Activated T-helper 2 cell treated with anti-CD3 and anti-CD28 coated beads, Interferon-gamma antibody, Interleukin-2, Interleukin-4, amounts not matched to agents 10 μg/mL and 5 μg/mL and 100 μg/mL, durations not matched to agents 14 hours and 24 hours and 36 hours (primary cell): ENCODE measurements at places on chromosomes 11 and 22. TPM values are rescaled to one million over a fixed set of nuclear protein-coding genes. Genes with fewer than 3 reads are reported as not detected.
A peak's percentile ranks its signal among the peaks of the same experiment; 100 is the strongest.

DNA sequence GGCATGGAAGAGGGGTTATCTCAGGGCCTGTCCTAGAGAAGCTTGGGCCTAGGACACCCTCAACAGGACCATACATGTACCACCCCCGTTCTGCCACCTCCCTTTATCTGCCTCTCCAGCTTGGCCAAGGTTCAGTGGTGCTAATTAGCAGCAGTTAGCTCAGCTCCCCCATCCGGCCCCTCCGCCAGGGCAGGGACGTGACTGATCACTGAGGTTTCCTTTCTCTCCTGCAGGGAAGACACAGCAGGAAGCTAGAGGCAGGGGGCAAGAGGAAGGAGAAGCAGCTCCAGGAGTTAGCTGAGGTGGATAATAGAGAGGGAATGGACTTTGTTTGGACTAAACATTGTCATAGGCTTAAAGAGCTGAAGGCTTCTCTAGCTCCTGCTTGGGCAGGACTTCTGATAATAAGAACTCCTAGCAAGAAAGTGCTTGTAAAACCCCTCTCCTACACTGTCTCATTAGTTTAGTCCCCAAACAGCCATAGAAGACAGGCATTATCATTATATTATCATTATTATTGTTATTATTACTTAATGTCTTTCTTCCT, 53.8 kb downstream of the BUD13 start:
- no peak overlapping the region for H3K4me3 ChIP-seq
- H3K4me1 ChIP-seq, result no peaks in the 10 kb centered on the region
- H3K36me3 ChIP-seq, result no peaks in the 10 kb centered on the region
- no peak overlapping the region for H3K27ac ChIP-seq
- no peak for DNase-seq
- H3K27me3 ChIP-seq, result no peaks in the 10 kb centered on the region

DNA sequence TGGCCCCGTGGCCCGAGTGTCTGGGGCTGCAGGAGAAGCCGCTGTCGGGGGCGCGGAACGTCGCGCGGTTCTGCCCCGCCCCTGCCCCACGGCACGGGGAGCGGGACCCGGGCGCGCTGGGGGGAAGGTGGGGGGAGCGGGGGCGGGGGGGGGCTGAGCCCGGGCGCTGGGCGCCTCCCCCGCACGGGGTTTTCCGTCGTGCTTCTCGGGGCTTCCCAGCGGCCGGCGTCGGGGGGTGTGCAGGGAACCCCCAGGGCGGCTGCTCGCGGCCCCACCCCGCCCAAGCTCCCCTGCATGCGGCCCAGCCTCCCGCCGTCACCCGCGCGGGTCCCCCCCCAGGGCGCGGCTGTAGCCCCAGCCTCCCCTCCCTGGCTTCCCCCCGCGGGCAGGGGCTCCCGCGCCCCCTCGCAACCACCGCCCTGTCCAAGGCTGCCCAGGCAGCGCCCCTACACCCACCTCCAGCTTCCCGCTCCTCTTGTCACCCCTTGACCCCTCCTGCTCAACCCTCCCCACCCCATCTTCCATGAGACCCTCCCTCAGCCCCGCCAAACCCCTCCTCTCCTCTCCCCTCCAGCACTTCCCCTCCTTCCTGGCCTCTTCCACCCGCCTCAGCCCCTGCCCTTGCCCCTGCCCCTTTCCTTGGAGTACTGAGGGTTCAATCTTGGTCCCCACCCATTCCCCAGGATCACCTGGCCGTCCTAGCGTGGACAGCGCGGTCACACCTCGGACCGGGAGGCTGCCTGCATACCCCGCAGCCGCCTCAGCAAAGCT, 1.7 kb downstream of the IL17REL start:
- H3K27ac ChIP-seq, result no peak overlapping the region
- H3K4me3 ChIP-seq, result no peak overlapping the region
- no peaks in the 10 kb centered on the region for H3K36me3 ChIP-seq
- H3K4me1 ChIP-seq, result peaks cover 6% of the 10 kb centered on the region
- no peak for DNase-seq

The SCN3B gene
- not detected in 2 replicates for total RNA-seq

The OR10A2 gene
- 0.02 TPM in 1 of 2 replicates, not detected in the other for total RNA-seq

DNA sequence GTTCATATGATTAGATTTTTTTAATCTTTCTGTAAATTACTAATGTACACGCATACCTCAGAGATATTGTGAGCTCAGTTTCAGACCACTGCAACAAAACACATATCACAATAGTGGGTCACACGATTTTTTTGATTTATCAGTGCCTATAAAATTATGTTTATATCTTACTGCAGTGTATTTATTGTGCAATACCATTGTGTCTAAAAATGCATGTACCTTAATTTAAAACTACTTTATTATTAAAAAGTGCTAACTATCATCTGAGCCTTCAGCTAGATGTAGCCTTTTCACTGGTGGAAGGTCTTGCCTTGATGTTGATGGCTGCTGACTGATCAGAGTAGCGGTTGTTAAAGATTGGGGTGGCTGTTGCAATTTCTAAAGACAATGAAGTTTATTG, 918.8 kb upstream of the CHORDC1 start:
- H3K36me3 ChIP-seq, result no peaks in the 10 kb centered on the region
- H3K27ac ChIP-seq, result no peak overlapping the region
- DNase-seq, result no peak
- H3K4me1 ChIP-seq, result no peaks in the 10 kb centered on the region

DNA sequence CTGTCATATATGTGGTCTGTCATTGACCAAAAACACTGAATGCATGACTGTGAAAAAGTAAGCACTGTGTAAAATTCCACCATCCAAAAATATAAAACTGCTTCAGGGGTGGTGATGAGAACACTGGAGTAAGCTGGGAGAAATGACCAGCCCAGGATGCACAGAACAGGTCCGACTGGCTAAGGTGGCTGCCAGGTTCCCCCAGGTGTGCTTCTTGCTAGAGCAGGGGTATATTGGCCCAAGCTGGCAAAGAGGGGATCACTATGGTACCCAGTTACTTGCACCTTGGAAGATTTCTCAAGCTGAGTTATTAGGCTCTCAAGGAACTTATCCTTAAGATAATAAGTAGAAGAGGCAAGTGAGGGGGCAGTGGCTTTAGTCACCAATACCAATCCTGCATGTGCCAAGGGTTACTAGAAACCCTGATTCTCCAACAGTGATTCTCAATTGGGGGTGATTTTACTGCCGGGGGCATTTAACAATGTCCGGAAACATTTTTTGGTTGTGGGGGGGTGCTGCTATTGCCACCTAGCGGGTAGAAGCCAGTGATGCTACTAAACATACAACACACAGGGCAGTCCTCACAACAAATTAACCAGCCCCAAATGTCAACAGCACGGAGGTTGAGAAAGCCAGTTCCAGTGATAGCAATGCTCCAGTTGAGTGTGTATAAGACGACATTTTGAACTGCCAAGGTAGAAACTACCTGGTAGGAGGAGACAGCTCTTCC, 15.7 kb downstream of the SNU13 start:
- no peak overlapping the region for H3K4me3 ChIP-seq
- H3K27me3 ChIP-seq, result no peaks in the 10 kb centered on the region
- peaks cover 58% of the 10 kb centered on the region for H3K36me3 ChIP-seq
- H3K4me1 ChIP-seq, result peaks cover 10% of the 10 kb centered on the region
- H3K27ac ChIP-seq, result no peak overlapping the region

DNA sequence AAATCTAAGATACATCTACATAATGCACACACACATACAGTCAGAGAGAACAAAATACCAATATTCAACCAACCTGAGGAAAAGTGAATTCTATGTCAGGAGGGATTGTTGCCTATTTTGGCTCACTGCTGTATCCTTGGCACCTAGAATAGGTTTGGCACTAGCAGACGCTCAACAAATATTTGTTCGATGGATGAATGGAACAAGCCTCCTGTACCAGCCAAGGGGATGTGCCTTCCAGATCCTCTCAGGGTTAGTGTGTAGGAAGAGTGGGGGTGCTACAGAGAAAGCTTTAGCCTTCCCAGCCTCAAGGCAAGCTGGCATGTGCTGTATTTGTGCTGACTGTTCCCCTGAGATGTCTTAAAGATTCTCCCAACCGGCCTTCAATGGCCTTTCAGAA, 23.3 kb upstream of the POU2AF1 start:
- no peaks in the 10 kb centered on the region for H3K27me3 ChIP-seq
- H3K36me3 ChIP-seq, result no peaks in the 10 kb centered on the region
- no peak overlapping the region for H3K27ac ChIP-seq
- no peak for DNase-seq

DNA sequence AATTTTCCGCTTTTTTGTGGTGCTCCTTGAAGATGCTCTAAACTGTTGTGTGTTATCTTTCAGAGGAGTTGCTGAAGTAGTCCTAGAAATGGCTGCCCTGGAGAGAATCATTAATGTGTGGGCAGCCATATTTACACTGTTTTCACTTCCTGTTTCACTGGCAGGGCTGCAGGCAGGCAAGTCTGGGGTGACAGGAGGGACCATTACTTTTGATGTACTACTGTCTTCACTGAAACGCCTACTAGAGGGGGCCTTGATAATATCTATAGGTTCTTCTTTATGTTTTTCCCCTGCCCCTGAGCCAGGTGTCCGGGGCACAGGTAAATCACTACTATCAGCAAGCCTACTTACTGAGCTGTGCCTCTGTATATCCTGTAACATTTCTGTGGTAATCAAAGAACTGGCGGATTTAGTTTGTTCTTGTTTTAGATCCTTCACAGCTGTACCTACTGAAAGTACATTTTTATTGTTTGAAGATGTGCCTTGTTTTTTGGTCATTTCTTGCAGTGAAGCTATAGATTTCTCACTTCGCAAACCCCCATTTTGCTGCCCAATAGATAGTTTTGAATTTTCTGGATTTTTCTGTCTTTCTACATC, 39.7 kb downstream of the ACAT1 start:
- H3K36me3 ChIP-seq, result peaks cover 46% of the 10 kb centered on the region
- no peak for DNase-seq
- peak overlapping the region; percentile 10 for H3K27ac ChIP-seq
- no peak overlapping the region for H3K4me3 ChIP-seq

The SAAL1 gene
- total RNA-seq, result 37.8 and 44.1 TPM in 2 replicates

GRCh38 chr11:15563054-15563453, 448.3 kb downstream of the INSC start:
- H3K4me1 ChIP-seq, result no peaks in the 10 kb centered on the region
- no peaks in the 10 kb centered on the region for H3K27me3 ChIP-seq
- H3K4me3 ChIP-seq, result no peak overlapping the region
- H3K27ac ChIP-seq, result no peak overlapping the region
- no peaks in the 10 kb centered on the region for H3K36me3 ChIP-seq

The CYB5R2 gene
- 3.8 and 4.5 TPM in 2 replicates for total RNA-seq

- H3K4me3 ChIP-seq, result no peak overlapping the region
- peak overlapping the region; percentile 75 for H3K27ac ChIP-seq
- no peaks in the 10 kb centered on the region for H3K27me3 ChIP-seq
- peaks cover 55% of the 10 kb centered on the region for H3K4me1 ChIP-seq
Measured at GRCh38 chr11:118232659-118233058, 7.8 kb upstream of the JAML start.

DNA sequence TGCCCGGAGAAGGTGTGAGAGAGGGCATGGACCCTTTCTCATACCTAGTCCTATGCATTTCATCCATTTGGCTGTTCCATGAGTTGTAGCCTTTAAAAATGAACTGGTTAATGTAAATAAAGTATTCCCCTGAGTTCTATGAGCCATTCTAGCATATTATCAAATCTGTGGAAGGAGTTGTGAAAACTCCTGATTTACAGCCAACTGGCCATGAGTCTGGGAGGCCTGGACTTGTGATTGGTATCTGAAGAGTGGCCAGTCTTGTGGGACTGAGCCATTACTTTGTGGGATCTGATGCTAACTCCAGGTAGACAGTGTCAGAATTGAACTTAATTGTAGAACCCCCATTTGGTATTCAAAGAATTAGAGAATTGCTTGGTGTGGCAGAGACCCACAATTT, 48.4 kb downstream of the FAM118A start:
- no peak overlapping the region for H3K27ac ChIP-seq
- H3K27me3 ChIP-seq, result peaks cover 7% of the 10 kb centered on the region
- H3K4me1 ChIP-seq, result peaks cover 17% of the 10 kb centered on the region
- no peak for DNase-seq

GRCh38 chr11:111530091-111530490, 10.4 kb upstream of the LAYN start:
- H3K27me3 ChIP-seq, result peaks cover 12% of the 10 kb centered on the region
- H3K4me1 ChIP-seq, result peaks cover 38% of the 10 kb centered on the region
- no peaks in the 10 kb centered on the region for H3K36me3 ChIP-seq
- H3K4me3 ChIP-seq, result no peak overlapping the region

GRCh38 chr22:32206774-32207758, 2.2 kb upstream of the RFPL2 start:
- no peak overlapping the region for H3K4me3 ChIP-seq
- no peak overlapping the region for H3K27ac ChIP-seq
- H3K27me3 ChIP-seq, result peaks cover 12% of the 10 kb centered on the region
- H3K4me1 ChIP-seq, result peaks cover 12% of the 10 kb centered on the region
- H3K36me3 ChIP-seq, result no peaks in the 10 kb centered on the region

DNA sequence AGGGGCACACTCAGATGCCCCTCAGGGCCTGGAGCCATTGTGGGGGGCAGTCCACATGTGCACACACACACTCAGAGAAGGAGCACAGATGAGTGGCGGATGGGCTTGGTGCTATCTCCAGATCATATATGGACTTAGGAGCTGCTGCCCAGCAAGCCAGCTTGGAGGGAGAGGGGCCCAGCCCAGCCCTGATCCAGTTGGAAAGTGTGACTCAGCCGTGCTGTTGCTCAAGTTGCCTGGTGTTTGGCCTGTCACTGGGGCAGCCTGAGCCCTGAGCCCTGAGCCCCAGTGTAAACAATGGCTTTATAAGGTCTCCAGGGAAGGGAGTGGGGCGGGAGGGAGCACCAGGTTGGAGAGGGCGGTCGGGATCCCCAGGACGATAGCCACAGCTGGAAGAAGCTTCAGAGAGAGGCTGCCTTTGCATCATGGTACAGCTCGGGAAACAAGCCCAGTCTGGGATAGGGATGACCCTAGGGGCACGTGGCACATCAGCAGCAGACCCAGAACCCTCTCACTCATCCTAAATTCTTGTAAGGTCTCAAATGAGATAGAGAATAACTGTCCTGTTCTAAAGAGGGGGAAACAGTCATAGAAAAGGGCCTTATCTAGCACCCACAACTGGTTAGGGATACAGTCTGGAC, 4.8 kb downstream of the SELENOM start:
- DNase-seq, result no peak
- H3K4me1 ChIP-seq, result peaks cover 7% of the 10 kb centered on the region
- no peak overlapping the region for H3K27ac ChIP-seq
- peaks cover 6% of the 10 kb centered on the region for H3K36me3 ChIP-seq
- peaks cover under 1% of the 10 kb centered on the region for H3K27me3 ChIP-seq

The CARD10 gene
- total RNA-seq, result 0.09 TPM in 1 of 2 replicates, not detected in the other

GRCh38 chr22:47586038-47586437, 823.6 kb downstream of the TBC1D22A start:
- no peak overlapping the region for H3K4me3 ChIP-seq
- no peak overlapping the region for H3K27ac ChIP-seq
- H3K36me3 ChIP-seq, result no peaks in the 10 kb centered on the region
- H3K27me3 ChIP-seq, result no peaks in the 10 kb centered on the region
- no peaks in the 10 kb centered on the region for H3K4me1 ChIP-seq
- DNase-seq, result no peak

- no peaks in the 10 kb centered on the region for H3K27me3 ChIP-seq
- H3K36me3 ChIP-seq, result no peaks in the 10 kb centered on the region
- no peak overlapping the region for H3K4me3 ChIP-seq
Measured at GRCh38 chr11:66915866-66916265, 42.3 kb downstream of the PC start.

DNA sequence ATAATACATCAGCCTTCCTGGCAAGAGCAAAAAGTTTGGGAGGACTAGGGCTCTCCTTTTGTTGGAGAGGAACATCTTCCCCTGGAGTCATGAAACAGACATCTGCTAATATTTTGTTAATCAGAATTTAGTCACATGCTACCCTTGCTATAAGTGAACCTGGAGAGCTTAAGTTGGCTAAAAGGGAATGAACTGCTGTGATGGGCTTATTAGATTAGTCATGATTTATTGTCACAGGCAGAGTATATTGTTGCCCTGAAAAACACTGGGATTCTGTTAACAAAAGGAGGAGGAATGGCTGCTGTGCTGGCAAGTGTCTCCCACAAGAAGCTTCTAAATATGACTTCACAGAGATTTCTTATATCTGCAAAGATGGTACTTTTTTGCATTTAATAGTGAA, 16.0 kb downstream of the TCP11L1 start:
- peaks cover 6% of the 10 kb centered on the region for H3K4me1 ChIP-seq
- H3K36me3 ChIP-seq, result peaks cover 53% of the 10 kb centered on the region
- no peak overlapping the region for H3K4me3 ChIP-seq
- no peak overlapping the region for H3K27ac ChIP-seq
